ENCODE measurements at places on chromosomes 11 and 22.

GRCh38 chr22:32558681-32559355, 84.2 kb downstream of the FBXO7 start:
- DNase-seq: no peak

DNA sequence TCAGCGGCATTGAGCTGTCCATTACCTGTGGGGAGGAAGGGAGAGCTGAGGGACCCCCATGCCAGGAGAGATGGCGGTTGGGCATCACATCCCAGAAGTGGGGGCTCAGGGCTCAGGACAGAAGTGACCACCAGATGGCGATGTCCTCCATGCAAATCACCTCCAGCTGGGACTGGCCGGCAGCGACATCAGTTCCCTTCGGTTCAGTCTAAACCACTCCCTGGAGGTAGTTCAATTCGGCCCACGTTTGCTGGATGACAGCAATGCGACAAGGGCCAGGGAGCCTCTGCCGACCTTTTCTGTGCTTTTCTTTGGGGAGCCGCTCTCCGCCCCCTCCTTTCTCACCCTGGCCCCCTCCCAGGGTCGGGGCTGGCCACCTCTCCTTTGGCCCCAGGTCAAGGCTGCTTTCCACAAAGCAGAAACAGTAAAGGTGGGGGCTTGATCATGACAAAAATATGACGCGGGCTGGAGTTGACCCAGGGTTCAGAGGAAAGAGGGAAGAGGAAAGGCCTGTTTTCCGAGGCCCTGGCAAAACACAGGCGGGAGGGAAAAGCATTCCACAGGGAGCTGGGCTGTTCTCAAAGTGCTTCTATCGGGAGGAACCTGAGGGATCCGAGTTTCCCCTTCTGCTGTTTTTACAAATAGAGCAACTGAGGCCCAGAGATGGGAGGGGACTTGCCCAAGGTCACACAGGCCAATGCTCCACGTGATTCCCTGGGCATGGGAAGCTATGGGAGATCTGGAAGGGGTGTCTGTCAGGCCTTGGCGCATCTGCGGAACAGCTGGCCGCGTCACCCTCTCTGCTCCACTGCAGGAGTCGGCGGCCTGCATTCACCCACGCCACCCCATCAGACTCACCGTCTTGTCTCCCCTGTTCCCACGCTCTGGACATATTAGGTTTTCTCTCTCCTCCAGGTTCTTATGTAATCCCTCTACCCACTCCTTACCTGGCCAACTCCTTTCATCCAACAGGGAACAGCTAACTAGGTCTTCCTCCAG, 54.7 kb downstream of the FBXO7 start:
- peak; percentile 44 for DNase-seq

GRCh38 chr11:87662287-87662686, 513.0 kb downstream of the RAB38 start:
- no peak for DNase-seq

DNA sequence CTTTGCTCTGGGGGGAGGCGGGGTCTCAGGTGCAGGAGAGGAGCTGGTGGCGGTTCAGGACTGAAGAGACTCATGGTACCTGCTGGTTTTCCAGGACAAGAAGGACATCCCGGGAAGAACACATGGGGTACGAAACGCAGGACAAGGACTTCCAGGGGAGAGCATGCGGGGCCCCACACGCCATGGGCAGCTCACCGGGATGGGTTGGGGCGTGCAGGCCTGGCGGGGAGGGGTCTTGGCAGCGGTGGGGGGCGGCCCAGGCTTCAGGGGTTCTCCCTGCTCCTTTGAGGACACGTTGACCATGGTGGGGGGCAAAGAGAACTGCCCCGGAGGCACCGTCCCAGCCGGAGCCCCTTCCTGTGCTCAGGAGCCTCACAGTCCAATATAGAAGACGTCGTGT, 673.2 kb downstream of the BRD1 start:
- DNase-seq: no peak

DNA sequence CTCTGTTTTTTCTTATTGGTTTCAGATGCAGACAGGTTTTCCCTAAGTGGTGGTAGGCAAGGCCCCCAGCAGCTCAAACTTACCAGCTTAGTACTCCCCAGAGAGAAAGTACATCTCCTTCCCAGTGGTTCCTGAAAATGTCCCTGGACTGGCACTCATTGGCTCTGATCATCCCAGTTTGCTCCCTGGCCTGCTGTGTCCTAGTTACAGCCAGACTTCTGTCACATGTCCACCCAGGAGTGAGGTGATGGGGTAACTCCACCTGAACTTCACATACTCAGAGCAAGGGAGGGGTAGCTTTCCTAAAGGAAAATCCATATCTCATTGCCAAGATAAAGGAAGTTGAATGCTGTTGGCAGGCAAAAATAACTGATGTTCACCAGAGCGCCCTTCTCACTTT, 237.0 kb upstream of the MPPED2 start:
- no peak for DNase-seq

- no peak for DNase-seq
These were observed 308.3 kb downstream of the RAB38 start for GRCh38 chr11:87866951-87867350.

DNA sequence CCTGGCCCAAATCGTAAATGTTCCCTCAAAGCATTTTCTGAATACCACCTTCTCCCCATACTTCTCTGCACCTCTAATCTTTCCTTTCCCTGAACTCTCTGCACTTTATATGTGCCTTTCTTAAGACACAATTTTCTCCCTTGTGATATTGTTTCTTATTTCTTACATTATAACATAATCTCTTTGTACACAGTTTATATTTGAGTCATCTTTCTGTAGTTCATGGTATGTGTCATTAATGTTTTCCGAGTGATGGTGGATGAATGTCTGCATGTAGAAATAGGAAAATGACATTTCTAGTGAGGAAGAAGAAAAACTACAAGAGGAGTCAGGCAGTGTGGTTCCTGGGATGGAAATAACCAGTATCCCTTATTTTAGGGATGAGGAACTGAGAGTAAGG, 5.5 kb downstream of the ACRV1 start:
- no peak for DNase-seq

DNA sequence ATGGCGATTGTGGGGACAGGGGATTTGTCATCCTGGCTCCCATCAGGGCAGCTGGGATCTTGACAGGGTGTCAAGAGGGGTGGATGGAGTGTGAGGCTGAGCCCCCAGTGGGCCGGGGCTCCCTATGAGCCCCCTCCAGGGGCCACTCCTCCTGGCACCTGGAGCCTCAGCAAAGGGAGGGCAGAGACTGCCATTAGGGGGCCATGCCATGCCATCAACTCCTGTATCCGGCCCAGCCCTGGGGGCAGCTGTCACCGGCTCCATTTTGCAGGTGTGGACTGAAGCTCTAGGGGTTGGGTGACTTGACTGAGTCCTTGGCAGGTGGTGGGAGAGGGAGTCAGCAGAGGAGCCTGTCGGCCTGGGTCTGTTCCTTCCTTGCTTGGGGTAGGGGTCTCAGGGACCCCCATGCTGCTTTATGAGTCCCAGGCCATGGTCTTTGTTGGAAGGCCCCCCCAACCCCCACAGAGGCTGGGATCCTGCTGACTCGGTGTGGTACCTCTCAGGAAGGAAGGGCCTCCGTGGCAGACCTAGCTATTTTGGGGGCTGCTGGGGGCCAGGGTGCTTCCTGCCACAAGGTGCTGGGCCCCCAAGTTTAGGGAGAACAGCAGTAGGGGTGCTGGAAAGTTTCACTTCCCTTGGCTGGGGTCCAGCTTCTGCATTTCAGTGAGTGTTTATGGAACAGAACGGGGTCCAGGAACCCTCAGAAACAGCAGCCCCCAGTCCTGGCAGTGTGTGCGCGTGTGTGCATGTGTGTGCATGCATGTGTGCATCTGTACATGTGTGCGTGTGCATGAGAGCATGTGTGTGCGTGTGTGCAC, 1.5 kb downstream of the ACY3 start:
- no peak for DNase-seq

DNA sequence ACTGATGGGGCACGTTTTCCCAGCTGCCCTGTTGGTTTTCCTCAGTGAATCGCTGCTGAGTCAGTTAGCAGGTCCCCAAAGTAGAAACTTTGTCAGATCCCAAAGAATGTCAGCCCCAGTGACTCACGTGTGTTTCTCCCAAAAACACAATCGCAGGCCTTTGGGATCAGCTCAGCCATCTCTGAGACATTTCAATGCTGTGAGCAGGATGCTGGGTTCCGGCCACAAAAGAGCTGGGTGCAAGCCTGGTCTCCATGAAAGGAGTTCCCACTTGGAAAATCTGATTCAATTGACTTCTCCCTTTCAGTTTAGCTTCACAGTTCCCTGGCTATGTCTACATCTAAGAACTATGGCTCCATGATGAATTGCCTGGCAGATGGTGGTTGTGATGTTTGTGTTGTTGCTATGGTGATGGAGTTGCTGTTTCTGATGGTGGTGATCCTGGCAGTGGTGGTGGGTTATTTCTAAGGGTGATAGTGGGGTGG, 28.0 kb downstream of the MYEOV start:
- peak; percentile 73 for DNase-seq

DNA sequence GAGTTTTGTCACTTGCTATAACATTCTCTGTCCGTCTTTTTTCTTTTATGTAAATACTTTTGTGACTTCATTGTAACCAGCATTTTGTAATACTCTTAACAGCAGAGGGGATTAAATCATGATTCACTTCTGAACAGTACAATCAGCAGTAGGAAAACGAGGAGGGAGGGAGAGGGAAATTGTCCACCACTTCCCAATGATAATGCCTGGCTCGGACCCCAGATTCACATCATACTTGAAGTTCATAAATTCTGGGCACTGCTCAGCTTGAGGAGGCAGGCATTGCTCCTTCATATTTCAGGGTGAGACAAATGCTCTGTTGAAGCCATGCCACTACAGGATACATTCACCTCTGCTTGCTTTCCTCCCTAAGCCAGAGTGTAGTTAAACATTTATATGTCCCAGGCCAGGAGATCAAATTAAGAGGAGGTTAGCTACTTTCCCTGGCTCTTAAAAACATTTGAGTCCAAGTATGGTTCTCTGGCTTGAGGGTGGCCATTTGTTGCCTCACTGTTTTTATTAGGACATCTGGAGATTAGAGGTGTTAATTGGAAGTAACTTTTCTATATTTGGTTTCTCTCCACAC, 129.0 kb upstream of the LDLRAD3 start:
- DNase-seq: no peak

DNA sequence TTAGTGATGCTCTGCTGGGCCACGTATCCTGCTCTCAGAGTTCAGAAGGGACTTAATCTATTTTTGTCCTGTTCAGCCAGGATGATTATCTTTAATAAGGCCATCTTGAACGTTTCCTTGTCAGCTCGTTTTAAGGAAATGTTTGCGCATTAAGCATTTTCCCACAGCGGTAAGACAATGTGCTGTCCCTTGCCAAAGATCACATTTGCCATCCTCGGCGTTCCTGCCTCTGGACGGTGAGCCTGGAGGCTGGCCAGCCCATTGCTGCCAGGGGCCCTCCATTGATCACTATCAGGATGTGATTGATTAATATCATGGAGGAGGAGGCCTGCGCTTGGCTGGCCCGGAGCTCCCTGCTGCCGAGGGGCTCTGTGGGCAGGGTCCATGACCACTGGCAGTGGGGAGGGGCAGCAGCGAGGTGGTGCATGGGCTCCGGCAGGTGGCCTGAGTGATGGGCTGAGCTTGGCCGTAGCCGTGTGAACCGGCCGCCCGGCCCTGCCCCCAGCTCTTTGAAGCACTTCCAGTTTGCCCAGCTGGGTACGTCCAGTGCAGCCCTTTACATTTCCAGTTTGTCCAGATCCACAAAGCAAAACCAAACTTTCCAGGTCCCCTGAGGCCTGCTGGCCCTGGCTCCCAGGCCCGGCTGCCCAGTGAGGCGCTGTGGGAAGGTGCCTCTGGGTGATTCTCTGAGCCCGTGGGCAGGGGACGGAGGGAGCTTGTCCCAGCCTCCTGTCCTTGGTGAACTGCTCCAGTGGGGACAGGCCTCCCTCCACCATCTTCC, 49.5 kb upstream of the SMIM38 start:
- DNase-seq: no peak

DNA sequence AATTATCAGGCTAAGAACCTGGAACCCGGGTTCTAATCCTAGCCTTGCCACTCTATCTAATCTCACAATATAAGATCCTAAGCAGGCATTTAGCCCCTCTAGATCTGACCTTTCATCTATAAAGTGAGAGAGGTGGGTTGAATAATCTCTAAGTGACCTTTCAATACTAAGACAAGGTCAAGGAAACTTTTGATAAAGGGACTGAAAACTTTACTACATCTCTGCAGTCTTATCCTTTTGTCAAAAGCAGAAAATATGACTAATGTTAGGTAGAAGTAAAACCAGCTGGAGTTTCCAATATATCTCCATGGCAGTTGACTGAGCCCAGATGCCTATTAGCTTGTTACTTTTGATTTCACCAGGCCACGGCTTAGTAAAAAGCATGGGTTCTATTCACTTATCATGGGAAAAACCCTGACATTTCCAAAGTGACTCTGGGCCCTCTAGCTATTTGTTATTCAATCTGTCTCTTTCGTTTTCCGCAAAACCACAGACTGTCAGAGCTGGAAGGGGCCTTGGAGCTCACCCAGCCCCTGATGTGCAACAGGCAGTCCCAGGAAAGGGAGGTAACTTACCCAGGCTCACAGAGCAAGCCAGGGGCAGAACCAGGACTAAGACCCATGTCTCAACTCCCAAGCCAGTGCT, 75.8 kb downstream of the RAB30 start:
- no peak for DNase-seq

DNA sequence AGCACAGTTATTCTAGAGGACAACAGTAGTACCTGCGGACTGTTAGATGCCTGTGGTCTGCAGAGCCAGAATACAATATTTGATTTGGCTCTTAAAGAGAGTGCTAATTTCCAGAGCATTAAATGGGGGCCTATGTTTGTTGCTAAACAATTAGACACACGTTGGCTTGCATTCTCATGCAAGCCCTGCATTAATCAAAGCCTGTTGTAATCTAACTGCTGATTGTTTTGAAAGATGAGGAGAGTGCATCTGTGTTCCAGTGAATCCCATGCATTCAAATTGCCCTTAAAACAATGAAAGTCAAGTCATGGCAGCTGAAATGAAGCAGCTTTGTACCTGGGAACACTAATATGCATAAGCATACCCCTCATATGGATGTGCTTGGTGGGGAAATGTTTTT, 419.4 kb downstream of the DYNC2H1 start:
- no peak for DNase-seq

- DNase-seq: no peak
These were observed 929.9 kb downstream of the NTM start for GRCh38 chr11:132300283-132300682.

DNA sequence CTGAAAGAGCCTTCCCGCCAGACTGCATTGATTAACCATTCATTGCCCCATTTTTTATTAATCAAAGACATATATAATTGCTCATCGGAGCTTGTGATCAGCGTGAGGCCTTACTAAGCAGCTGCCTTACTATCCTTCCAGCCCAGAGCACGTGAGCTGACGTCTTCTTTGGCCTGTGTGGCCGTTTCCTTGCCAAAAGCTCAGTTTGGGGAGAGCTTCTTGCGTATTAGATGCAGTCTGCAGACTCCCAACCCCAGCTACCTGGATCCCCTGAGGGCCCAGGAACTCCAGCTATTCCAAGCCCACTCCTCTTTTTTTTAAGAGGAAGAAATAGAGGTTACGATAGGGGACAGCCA, 784 bp upstream of the SLC43A3 start:
- DNase-seq: no peak

DNA sequence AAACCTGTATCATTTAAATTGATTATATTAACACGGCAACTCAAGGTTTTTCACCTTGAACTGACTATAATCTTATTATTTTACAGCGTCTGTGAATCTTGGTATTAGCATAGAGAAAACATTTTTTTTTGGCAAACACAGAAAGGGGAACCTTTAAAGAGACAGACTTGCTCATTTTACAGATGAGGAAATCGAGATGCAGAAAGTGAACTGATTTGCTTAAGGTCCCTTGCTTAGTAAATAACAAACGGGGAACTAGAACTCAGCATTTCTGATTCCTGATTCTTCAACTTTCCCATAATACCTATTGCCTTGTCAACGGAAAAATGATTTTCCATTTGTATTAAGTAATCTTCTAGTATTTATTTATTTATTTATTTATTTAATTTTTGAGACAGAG, 33.2 kb upstream of the CECR2 start:
- no peak for DNase-seq

GRCh38 chr11:61602775-61603569, 22.1 kb upstream of the SYT7 start:
- DNase-seq: peak; percentile 81
